ENCODE measurements at places on chromosomes 1 and 21. TPM values are rescaled to one million over a fixed set of nuclear protein-coding genes. Genes with fewer than 3 reads are reported as not detected.
A peak's percentile ranks its signal among the peaks of the same experiment; 100 is the strongest.

Gene GCLM
- total RNA-seq: 41.5 TPM

Gene IGSF5
- total RNA-seq: not detected

DNA sequence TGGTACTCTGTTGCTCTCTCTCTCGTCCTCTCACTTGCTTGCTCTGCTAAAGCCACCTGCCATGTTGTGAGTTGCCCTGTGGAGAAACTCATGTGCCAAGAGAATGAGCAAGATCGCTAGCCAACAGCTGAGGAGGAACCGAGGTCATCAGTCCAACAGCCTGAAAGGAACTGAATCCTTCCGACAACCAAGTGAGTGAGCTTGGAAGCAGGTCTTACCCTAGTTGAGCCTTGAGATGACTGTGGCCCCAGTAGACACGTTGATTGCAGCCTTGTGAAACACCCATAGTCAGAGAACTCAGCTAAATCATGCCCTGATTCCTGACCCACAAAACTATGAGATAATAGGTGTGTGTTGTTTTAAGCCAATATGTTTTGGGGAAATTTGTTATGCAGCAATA, 48.1 kb upstream of the BACH1 start:
- no peak for DNase-seq

GRCh38 chr1:25796811-25797458, 3.1 kb upstream of the SELENON start:
- peak; percentile 71 for DNase-seq

- no peak for DNase-seq
Measured at GRCh38 chr1:46153732-46154131, 21.2 kb upstream of the TSPAN1 start.

DNA sequence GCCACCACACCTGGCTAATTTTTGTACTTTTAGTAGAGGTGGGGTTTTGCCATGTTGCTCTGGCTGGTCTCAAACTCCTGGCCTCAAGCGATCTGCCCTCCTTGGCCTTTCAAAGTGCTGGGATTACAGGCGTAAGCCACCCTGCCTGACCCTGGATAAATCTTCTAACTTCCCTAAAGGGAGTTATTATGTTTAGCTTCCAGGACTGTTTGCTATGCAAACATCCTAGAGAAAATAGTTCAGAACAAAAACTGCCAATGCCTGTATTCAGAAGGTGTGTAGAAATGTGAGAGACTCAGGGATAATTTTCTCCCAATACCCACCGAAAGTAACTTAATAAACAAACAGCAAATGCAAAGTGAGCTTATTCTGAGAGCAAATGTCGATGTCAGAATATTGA, 301.2 kb downstream of the TGFB2 start:
- no peak for DNase-seq

Gene TTLL10
- total RNA-seq: not detected

DNA sequence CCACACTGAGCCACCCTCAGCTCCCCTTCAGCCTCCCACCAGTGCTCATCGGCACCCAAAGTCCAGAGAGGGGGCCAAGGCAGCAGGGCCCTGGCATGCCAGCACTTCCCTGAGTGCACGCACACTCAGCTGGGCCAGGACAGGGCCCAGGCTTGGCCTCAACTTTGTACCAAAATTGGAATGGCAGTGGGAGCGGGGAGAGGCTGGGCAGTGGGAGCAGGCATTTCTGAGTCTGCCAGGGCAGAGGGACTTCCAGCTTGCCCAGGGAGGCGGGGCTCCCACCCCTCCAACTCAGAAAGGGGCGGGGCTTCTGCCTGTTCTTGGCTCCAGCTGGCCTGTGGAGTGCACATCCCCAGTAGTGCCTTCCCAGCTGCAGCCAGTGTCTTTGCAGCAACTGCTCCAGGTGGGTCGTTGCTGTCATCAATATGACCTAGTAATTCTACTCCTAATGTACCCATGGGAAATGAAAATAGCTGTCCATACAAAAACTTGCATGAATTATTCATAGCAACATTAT, 10.3 kb upstream of the SNX7 start:
- DNase-seq: no peak

Gene DAB1
- 0.37 TPM for total RNA-seq

GRCh38 chr1:215287362-215287761, 204.8 kb downstream of the KCNK2 start:
- no peak for DNase-seq
